ENCODE measurements at places on chromosomes 4 and X.

DNA sequence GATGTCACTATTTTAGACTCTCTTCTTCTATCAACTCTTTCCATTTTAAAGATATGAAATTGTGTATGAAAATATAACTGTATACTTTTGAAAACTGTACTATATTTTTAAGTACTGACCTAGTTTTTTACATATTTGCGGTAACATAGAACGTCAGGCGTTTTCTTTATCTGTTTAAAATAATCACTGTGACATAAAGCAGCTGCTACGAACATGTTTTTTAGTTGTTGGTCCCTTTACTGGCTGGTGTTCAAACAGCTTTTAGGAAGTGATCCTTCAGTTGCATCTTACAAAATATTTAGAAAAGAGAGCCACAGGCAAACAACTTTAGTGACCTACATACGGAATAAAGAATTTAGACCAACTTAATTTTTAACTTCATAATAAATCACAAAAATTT, 73.1 kb downstream of the METTL14 start:
- DNase-seq = no peak

DNA sequence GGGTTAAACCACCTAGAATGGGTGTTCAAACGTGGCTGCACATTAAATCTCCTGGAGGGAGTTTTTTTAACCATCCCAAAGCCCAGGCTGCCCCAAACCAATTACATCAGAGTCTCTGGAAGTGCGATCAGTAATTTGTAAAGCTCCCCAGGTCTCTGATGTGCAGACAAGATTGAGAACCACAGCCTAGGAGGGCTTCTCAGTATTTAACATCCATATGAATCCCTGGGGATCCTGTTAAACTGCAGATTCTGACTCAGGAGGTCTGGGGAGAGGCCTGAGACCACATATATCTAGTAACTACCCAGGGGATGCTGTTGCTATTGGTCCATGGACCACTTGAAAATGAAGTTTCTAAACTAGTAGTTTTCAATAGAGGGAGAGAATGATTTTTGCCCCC, 42.6 kb downstream of the SMPX start:
- DNase-seq = no peak

DNA sequence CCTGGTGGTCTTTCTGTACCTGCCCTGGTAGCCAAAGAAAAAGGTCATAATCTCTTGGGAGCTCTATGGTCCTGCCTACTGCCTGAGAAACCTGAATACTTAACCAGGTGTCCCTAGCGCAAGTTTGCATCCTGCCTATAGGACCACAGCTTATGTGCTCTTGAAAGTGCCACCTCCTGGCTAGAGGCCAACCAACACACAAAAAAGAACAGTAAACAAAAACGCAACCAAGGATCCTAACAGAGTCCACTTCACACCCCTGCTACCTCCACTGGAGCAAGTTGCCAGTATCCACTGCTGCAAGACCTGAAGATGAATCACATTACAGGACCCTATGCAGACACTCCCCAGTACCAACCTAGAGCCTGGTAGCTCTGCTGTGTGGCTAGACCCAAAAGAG, 103.2 kb upstream of the PABPC5 start:
- no peak for DNase-seq

DNA sequence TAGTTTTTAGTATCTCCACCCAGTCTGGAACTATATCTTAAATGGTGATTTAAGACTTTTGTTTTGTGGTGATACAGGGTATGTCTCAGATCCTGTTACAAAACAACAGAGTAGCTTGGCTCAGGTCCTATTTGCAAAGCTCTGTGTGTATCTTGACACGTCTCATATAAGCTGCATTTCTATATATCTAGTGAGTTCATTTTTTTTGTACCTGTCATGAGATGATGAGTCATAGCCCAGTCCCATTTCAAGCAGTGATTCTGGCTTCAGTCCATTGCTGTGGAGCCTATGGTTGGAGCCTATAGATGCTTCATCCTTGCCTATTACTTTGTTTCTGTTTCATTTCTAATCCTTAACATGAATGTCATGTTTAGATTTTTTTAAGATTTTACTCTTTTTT, 23.0 kb downstream of the GRXCR1 start:
- DNase-seq = no peak

GRCh38 chr4:183823434-183823833, 81.7 kb upstream of the STOX2 start:
- DNase-seq = no peak

DNA sequence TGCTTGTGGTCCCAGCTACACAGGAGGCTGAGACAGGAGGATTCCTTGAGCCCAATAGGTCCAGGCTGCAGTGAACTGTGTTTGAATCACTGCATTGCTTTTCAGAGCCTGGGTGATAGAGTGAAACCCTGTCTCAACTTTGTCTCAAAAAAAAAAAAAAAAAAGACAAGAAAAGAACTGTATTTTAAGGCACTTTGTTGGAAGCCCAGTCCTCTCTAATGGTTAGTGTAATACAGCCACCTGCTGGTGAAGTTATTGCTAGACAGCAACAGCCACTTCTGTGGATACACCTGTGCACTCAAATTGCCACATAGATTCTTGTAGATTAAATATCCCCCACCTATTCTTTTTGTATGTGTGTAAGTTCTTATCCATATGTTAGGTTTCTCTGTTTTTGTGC, 10.1 kb upstream of the FGG start:
- DNase-seq = no peak

DNA sequence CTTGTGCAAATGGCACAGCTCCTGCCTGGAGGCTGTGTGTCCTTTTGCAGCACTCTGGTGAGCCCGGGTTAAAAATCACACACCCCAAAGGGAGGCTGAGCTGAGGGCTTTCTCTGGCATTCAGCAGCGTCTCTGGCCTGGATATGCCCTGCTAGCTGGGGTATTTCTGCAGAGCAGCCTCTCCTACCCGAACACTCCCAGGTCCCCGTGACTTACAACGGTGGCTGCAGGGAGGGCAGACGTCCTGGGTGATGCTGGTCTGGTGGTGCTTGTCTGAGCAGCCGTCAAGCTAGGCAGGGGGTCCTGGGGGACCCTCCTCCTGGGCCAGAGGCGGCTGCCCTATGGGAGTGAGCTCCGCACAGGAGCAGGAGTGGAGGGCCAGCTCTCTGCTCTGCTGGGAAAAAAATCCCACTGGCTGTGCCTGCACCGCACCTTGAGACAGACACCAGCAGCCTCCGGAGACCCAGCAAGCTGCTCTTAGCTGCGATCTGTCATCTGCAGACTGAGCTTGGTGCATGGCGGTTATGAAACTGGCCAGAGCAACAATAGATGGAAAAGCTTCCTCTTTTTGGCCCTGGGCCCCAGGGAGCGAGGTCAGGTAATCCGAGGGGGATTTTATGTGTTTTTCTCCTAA, 41.3 kb upstream of the ASMTL start:
- DNase-seq = no peak

DNA sequence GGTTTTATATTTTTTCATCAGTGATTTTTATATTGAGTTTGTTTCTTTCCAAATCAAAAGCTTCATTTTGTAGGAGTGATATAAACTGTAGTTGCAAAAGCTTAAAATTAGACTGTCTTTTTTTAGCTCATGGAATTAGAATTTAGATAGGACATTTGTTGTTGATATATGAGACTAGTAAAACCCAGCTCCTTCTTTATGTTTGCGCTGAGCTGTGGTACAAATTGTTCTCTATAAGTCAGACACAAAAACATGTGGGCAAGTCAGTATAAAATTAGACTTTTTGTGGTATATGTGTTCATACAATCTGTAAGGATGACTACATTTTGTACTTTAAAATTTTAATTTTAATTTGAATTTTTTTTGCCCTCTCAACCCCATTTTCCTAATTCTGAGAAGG, 18.3 kb downstream of the FHIP1A start:
- no peak for DNase-seq

DNA sequence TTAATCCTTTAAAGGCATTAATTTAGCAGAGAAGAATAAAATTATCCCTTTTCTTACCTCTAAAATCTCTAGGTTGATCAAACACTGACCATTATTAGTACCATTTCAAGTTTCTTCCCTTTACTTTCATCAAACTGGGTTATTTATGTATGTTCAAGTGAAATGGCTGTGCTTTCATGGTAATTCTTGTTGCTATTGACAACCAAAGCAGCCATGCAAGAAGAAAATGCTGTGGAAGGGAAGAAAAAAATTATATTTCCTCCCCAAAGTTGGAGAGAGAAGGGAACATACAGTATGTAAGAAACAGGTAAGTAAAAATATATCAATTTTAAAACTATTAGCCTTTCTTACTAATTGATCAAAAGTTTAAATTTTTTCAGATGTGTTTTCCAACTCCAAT, 16.2 kb downstream of the NPNT start:
- DNase-seq = no peak

DNA sequence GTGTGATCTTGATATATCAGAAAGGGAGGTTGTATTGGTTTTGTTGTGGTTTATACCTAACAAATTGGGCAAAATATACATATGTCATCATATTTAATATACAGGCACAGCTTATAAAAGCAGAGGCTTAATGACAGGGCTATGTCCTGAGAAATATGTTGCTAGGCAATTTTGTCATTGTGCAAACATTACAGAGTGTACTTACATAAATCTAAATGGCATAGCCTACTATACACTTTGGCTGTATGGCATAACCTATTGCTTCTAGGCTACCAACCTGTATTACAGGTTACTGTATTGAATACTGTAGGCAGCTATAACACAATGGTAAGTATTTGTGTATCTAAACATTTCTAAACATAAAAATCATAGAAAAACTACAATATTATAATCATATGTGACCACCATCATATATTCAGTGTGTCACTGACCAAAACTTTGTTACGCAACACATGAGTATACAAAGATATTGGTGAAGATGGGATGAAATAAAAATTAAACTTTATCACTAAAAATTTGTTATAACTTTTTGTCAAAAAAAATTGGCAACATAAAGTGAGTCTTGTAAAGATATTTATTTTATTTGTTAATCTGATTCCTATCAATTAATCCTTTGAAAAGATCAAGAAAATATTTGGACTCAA, 414.0 kb upstream of the HS3ST1 start:
- DNase-seq = no peak

DNA sequence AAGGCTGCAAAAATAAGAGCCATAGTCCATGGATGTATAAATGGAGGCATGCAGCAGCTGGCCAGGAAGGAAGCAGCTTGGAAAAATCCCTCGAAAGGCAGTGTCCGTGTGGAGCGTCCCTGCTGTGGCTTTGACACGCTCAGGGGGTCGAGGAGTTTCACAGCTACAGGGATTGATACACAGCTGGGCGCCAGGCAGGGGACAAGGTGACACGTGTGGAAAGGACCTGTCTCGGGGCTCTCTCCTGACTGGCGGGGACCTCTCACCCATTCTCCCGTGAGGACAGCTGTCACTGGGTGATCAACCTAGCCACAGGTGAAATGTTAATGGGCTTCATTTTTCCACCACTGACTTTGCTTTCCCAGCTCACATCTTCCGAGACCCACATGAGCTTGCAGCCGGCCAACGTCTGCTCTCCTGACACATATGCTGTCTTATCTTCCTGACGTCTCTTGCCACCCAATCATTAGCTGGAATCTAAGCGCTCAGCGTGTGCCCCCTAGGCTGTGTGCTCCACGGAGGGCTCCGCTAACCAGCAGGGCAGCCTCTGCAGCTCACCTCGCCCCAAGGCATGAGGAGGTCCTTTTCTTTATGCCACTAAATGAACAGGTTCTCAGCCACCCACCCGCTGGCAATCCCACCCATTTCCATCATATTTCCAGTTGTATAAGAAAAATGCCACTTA, 89.4 kb upstream of the AFAP1 start:
- no peak for DNase-seq

GRCh38 chr4:74654230-74654681, 140.1 kb downstream of the BTC start:
- DNase-seq = no peak

GRCh38 chrX:116930311-116930710, 467.5 kb upstream of the CT83 start:
- DNase-seq = no peak

GRCh38 chr4:108693819-108694218, 43.4 kb downstream of the OSTC start:
- no peak for DNase-seq

DNA sequence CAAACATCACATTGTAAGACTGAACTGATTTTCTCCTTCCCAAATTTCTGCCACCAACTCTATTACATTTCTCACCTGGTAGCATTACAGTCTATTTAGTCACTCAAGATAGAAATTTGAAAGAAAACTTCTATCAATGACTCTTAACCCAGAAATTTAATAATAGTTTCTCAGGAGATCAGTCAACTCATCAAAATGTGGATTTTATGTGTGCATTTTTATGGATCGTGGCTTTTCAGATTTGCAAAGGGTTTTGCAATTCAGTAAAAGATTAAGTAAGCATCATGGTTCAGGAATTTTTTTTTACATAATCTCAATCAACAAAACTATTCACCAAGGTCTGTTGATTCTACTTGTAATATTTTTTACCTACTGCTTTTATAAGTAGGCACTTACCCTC, 111.1 kb downstream of the CFAP299 start:
- DNase-seq = no peak

DNA sequence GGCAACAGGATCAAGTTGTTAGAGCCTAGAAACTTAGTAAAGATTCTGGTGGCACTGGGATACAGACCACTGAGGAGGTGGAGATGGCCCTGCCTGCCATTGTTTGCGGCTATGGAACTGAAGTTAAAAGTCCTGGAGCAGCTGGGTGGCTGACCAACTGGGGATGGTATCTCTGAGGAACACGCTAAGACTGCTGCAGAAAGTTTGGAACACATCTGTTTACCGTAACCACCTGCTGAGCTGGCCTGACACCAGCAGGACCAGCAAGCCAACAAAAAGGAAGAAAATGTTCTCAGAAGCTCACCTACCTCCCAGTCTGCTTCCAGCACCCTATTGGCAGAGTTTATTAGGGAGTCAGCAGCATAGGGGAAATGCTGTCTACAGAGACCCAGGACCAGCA, 17.4 kb upstream of the PACRGL start:
- no peak for DNase-seq

- DNase-seq = no peak
Observed at GRCh38 chr4:3747581-3747904, 18.6 kb upstream of the ADRA2C start.

GRCh38 chr4:40179360-40179759, 17.5 kb upstream of the RHOH start:
- no peak for DNase-seq

GRCh38 chr4:121666091-121666679, 30.6 kb downstream of the ANXA5 start:
- no peak for DNase-seq

DNA sequence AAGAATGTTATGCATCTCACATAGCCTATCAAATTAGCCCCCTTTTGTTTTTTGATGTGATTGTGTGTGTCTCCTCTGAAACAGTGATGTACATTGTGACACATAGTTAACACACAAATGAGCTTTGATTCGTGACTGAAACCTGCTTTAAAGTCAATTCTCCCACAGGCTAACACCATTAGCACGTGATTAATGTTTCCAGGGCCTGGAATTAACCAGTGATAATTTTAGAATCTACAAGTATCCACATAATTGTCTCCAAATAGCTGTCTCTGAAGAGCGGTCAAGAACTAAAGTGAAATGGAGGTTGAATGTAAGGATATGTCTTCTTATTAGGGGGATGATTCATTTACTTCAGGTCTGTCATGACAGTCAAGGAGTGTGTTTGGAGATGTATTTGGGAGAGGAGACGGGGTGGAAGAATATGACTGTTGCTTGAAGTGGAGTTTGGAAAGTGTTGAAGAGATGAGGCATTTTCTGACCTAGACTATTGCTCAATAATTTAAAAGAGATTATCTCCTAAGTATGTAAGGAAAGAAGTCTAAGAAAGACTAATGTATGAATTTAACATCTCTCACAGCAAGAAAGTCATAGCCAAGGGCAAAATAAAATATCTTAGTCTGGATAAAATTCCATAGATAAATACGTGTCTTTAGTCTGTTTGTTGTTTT, 13.7 kb upstream of the RASGEF1B start:
- DNase-seq = no peak
